ENCODE measurements at places on chromosomes 6 and 20. TPM values are rescaled to one million over a fixed set of nuclear protein-coding genes. Genes with fewer than 3 reads are reported as not detected.

- H3K4me3 ChIP-seq = no peak overlapping the region
- DNase-seq = no peak
- no peaks in the 10 kb centered on the region for H3K36me3 ChIP-seq
- H3K27me3 ChIP-seq = no peaks in the 10 kb centered on the region
- no peaks in the 10 kb centered on the region for H3K4me1 ChIP-seq
These were observed 454.2 kb upstream of the SLC35B3 start for GRCh38 chr6:8889514-8889913.

The MAPK13 gene
- total RNA-seq = 59.4 TPM

DNA sequence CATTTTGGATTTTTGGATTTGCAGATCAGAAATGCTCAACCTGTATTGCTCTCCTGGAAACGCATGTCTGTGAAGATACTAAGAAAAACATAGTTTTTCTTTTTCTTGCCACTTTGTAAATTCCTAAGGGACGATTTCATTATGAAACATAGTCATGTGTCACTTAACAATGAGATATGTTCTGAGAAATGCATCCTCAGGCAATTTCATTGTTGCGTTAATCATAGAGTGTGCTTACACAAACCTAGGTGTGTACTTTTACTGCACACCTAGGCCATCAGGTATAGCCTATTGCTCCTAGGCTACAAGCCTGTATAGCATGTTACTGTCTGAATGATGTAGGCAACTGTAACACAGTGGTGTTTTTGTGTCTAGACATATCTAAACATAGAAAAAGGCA lies 13.4 kb upstream of the THEMIS start:
- peaks cover 38% of the 10 kb centered on the region for H3K36me3 ChIP-seq
- no peak overlapping the region for H3K27ac ChIP-seq
- DNase-seq = no peak
- no peaks in the 10 kb centered on the region for H3K27me3 ChIP-seq
- no peak overlapping the region for H3K4me3 ChIP-seq

DNA sequence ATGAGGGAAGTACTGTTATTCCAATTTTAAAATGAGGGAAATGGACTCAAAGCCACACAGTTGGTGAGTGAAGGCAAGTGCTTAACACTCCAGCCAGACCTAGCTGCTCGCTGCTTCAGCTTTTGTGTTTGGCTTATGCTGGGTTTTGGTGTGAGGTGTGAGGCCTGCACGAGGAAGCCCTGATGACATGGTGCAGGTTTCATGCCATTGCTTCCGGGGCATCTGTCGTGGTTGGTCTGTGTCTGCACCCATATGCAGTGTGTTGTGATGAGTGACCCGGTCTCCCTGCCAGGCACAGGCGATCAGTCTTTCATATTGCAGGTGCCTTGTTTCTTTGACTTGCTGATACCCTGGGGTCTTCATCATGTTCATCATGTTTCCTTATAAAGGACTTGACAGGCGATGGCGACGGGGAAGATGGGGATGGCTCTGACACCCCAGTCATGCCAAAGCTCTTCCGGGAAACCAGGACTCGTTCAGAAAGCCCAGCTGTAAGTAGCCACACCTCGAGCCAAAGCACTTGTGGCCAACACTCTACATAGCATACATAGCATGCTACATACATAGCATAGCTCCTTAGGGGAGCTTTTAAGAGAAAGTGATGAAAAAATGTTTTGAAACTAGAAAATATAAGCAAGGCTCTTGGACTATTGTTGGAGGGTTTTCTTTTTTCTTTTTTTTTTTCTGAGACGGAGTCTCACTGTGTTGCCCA lies 22.3 kb downstream of the DNMT3B start:
- no peaks in the 10 kb centered on the region for H3K4me1 ChIP-seq
- H3K4me3 ChIP-seq = no peak overlapping the region
- no peaks in the 10 kb centered on the region for H3K27me3 ChIP-seq
- H3K27ac ChIP-seq = no peak overlapping the region
- H3K36me3 ChIP-seq = no peaks in the 10 kb centered on the region

GRCh38 chr20:57480444-57481160 lies 44.3 kb downstream of the CTCFL start:
- H3K4me1 ChIP-seq = peaks cover 2% of the 10 kb centered on the region
- DNase-seq = no peak
- peaks cover 21% of the 10 kb centered on the region for H3K27me3 ChIP-seq
- no peak overlapping the region for H3K4me3 ChIP-seq
- H3K27ac ChIP-seq = no peak overlapping the region

The LY86 gene
- total RNA-seq = 1.2 TPM

GRCh38 chr20:31966991-31967655 lies 828 bp upstream of the XKR7 start:
- H3K27me3 ChIP-seq = peaks cover 31% of the 10 kb centered on the region
- DNase-seq = no peak
- no peak overlapping the region for H3K27ac ChIP-seq
- H3K4me1 ChIP-seq = peaks cover 6% of the 10 kb centered on the region
- H3K36me3 ChIP-seq = no peaks in the 10 kb centered on the region

- H3K4me3 ChIP-seq = no peak overlapping the region
- H3K36me3 ChIP-seq = peaks cover 3% of the 10 kb centered on the region
- no peak for DNase-seq
- no peak overlapping the region for H3K27ac ChIP-seq
These were observed 9.1 kb downstream of the CHRNA4 start for GRCh38 chr20:63351811-63352591.

DNA sequence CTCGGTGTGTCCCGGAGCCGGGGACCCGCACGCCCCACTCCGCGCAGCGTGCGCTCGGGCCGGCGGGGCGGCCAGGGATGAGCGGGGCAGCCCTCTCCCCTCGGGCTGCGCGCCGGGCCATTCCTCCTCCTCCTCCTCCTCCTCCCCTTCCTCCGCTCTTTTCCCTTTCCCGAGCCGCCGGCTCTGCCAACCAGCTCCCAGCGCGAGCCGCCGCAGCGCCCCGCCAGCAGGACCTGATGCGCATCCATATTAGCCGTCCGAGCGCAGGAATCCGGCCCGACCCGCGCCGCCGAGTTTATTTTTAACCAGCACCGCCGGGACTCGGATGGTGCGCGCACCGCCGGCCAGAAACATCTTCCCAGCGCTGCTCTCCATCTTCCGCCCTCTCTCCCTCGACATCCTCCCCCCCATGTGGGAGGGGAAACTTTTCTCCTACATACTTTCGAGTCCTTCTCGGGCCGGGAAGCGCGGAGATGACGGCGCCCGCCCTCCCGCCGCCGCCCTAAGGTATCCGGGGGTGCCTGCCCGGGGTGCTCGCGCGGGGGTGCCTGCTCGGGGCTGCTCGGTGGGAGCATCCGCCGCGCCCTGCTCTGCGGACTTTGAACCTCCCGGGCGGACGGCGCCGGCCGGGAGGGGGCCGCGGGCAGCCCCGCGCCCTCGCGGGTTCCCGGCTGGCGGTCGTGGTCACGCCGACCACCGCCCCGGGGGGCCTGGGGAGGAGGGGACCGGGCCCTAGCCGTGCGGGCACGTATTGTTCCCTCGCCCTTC lies 619 bp downstream of the RREB1 start:
- H3K27ac ChIP-seq = peak overlapping the region; percentile 96
- H3K36me3 ChIP-seq = peaks cover 2% of the 10 kb centered on the region
- H3K27me3 ChIP-seq = peaks cover 9% of the 10 kb centered on the region

- H3K27ac ChIP-seq = no peak overlapping the region
- no peak overlapping the region for H3K4me3 ChIP-seq
- no peak for DNase-seq
These were observed 106.4 kb downstream of the PPP1R14C start for GRCh38 chr6:150249261-150249660.

DNA sequence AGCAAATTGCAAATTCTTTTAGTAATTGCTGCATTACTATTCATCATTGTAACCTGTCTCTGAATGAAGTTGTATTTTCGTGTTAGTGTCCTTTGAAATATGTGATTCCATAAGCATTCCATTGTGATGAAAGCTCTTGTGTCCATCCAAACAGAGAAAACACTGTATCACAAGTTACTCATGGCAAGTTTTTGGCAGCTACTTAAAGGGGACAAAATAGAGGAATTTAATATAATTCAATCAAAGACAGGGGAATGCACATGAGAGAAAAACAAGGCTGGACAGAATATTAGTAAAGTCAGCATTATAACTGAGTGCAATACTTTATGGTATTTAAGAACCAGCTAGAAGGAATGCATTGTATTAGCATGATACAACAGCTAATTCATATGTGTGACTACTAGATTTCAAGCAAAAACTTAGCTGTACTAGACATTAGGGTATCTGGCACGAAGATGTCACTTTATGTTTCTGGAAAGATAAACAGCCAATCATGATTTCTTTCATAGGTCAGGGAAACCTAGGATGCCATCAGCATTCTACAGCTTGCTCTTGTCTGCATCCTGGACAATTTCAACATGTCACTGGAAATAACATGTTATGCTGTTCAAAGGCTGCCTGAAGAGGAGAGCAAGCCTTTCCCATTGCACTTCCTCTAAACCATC lies 270.6 kb upstream of the MARCKS start:
- H3K27ac ChIP-seq = no peak overlapping the region
- no peaks in the 10 kb centered on the region for H3K4me1 ChIP-seq
- H3K27me3 ChIP-seq = no peaks in the 10 kb centered on the region
- DNase-seq = no peak
- no peak overlapping the region for H3K4me3 ChIP-seq

GRCh38 chr20:49424536-49424935 lies 57.9 kb downstream of the KCNB1 start:
- no peaks in the 10 kb centered on the region for H3K36me3 ChIP-seq
- no peak overlapping the region for H3K4me3 ChIP-seq
- no peak for DNase-seq
- no peaks in the 10 kb centered on the region for H3K4me1 ChIP-seq
- H3K27me3 ChIP-seq = peaks cover 27% of the 10 kb centered on the region
- no peak overlapping the region for H3K27ac ChIP-seq

DNA sequence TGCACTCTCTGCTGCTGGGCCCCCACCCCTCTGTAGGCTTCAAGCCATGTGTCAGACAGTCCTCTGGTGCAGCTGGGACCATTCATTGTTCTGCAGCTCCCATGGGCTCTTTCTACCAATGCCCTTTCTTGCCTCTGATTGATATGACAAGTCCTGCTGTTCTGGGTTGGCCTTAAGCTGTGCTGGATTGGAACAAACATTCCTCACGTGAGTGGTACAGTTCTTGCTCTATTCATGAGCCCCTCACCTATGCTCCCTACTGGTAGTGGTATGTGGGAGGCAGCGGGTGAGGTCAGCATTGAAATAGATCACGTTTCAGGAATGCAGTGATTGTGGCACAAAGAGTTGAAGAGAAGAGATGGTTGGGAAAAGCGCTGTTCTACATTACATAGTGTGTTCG lies 48.8 kb upstream of the RALY start:
- H3K27me3 ChIP-seq = no peaks in the 10 kb centered on the region
- no peaks in the 10 kb centered on the region for H3K36me3 ChIP-seq
- H3K4me1 ChIP-seq = no peaks in the 10 kb centered on the region
- no peak overlapping the region for H3K4me3 ChIP-seq

All from activated CD4-positive, alpha-beta T cell treated with anti-CD3 and anti-CD28 coated beads, Interleukin-2, amount 10 ng/mL, durations not matched to agents 24 days and 14 days (primary cell).